ENCODE measurements at places on chromosomes 2 and 18.

- no peak for DNase-seq
Observed at GRCh38 chr18:5452943-5453443, 90.8 kb downstream of the EPB41L3 start.

DNA sequence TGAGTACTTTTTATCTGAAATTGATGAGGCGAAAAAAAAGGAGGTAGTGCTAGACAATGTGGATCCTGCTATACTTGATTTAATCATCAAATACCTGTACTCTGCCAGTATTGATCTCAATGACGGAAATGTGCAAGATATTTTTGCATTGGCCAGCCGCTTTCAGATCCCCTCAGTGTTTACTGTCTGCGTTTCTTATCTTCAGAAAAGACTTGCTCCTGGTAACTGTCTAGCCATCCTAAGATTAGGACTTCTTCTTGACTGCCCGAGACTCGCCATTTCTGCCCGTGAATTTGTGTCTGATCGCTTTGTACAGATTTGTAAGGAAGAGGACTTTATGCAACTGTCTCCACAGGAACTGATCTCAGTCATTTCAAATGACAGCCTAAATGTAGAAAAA is 453 bp downstream of the KLHL41 start:
- no peak for DNase-seq

DNA sequence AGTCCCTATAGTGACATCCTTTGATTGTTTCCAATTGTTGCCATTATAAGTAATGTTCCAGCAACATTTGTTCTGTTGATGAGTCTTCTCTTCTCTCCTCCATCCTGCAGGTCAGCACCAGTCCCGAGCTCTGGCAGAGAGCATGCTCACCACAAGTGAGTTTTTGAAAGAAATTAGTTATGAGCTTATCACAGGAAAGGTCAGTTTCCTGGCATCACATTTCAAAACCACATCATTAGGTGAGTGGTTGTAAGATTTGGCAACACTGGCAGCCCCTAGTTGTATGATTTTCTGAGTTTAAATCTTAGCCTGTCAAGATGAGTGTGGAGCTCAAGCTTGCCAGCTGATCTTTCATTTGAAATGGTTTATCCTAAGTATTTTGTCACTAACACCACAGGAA is 149.6 kb downstream of the ESCO1 start:
- DNase-seq = no peak

DNA sequence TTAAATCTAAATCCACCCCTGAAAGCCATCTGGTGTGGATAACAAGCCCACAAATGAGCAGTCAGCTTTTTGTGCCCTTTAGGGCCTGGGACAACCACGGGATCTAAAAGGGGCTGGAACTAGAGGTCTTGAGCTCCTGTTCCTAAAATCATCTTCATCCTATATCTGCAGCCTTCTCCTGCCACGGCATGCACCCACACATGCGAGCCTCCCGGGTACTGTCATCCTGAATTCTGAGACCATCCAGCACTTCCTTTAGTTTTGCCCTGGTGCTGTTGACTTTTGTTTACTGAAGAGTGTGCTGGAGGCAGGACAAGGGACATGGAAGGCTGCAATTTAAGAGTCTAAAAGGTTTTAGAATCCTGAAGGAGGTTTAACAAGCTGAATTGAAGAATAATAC is 183.2 kb downstream of the FAM210A start:
- DNase-seq = no peak

- no peak for DNase-seq
Observed at GRCh38 chr2:71807581-71808451, 339.8 kb downstream of the CYP26B1 start.

GRCh38 chr18:22494771-22495170 is 77.1 kb upstream of the CTAGE1 start:
- no peak for DNase-seq

DNA sequence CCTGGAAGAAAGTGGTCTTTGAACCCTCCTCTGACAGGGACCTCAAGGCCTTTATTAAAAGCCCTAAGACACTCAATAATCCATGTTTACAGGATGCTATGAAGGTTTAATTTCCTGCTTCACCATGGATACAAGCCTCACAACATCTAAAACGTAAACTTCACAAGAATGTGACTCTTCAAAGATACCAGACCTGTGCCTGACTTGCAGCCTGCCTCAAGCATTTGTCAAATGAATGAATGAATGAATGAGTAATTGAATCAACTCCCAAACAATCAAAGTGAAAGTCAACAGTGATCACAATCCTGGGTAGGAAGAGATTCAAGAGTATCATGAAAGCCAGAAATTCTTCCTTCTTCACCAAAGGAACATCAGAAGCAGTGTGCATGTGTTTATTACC is 30.4 kb downstream of the KLF7 start:
- no peak for DNase-seq

DNA sequence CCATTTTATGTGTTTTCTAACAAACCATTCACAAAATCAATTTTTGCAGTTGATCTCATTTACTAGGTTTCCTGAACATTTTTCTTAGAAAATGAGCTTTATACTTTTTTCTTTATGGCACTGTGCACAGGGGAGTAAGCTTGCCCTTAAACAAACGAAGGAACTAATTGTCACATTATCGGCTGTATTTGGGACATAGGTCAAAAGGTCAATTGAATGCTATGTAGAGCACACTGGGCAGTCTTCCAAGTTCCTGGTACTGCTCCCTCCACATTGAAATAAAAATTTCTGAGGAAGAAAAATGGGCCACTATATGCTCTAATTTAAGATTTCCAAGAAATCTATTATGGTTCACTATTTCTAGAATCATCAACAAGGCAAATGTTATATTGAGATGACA is 93.6 kb upstream of the TMEFF2 start:
- DNase-seq = no peak

DNA sequence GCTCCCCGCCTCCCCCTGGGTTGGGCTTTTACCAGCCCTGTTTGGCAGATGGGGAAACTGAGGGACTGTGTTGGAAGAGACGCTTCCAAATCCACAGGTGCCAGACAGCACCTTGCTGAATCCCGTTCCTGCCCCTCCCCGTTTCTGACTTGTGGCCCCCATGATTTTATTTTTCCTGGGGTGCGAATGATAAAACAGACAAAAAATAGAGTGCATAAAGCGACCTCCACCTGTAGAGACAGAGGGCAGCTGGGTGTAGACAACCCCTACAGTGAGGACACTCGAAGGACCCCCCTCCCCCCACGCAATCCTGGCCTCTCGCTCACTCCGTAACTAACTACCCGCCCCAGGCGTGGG is 2.2 kb upstream of the CTDSP1 start:
- DNase-seq = no peak

- no peak for DNase-seq
Observed at GRCh38 chr2:36413218-36413617, 57.6 kb downstream of the CRIM1 start.

- DNase-seq = no peak
Observed at GRCh38 chr18:63395503-63395902, 26.8 kb downstream of the VPS4B start.

- DNase-seq = no peak
Observed at GRCh38 chr2:26721115-26722032, 28.9 kb downstream of the KCNK3 start.

- DNase-seq = no peak
Observed at GRCh38 chr2:39772086-39772811, 6.8 kb downstream of the THUMPD2 start.

- no peak for DNase-seq
Observed at GRCh38 chr18:44700652-44701051, 20.0 kb downstream of the SETBP1 start.

GRCh38 chr18:48565105-48565504 is 26.3 kb downstream of the CTIF start:
- no peak for DNase-seq

- DNase-seq = no peak
Observed at GRCh38 chr2:83531206-83531826, 927.8 kb downstream of the SUCLG1 start.

DNA sequence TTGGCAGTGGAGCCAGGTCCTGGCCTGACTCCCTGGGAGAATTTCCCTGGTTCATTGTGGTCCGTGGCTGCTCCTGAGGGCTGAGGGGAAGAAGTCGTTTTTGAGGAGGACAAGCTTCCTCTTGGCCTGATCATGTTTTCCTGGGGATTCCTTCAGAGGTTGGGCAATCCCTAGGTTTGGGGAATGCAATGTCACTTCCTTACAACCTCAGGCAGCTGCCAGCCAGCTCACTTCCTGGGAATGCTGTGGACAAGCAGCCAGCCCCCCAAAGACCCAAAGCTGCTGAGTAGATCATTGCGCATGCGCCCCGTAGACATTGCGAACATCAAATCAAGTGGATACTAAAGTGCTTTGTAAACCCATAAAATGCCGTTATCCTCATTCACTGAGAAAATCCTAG is 7.7 kb upstream of the DNMT3A start:
- no peak for DNase-seq

DNA sequence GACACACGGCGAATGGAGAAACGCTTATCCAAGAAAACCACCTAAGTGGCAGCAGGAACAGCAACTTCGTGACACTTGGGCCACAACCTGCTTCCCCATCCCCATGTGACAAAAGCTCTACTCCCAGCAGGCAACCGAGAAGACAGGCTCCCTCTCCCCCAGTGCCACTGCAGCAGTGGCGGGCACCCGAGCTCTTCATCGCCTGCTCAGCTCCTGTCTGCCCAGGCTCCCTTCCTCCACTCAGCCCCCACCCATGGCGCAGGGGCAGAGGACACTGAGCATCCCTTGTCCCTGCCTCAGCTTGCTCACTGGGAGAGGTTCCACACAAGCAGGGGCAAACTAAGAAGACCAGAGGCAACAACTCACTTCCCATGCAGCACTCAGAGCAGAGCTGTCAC is 22.9 kb downstream of the SLC66A2 start:
- no peak for DNase-seq

DNA sequence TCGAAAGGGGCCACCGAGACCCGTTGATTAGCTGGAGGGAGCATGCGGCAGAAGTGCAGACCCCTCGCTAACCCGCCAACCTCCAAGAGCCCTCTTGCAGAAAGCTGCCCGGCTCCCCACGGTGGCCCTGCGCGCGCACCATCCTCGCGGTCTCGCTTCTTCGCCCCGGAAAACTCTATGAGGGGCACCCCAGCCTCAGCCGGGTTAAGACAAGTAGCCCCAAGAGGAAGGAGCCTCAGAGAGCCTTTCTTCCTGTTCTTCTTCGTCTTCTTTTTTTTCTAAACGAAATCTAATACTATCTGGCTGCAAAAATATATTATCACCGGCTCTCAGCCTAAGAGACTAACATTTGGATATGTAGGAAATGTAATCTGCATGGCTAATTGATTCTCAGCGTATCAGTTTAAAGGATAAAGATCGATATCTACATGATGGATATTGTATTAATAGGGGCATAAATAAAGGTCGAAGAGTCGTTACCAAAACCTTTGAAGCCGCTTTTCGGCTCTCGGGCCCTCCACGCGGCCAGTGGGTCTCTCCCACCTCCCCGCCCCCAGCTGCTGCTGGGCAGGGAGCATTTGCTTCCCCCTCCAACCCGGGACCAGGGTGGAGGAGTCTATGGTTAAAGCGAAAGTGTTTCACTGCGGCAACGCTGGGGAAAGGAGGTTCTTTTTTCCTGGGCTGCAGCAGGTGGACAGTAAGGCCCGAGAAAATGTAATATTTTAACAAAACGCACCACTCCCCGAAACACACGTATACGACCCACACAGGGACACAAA is 6.1 kb upstream of the PAX3 start:
- no peak for DNase-seq

DNA sequence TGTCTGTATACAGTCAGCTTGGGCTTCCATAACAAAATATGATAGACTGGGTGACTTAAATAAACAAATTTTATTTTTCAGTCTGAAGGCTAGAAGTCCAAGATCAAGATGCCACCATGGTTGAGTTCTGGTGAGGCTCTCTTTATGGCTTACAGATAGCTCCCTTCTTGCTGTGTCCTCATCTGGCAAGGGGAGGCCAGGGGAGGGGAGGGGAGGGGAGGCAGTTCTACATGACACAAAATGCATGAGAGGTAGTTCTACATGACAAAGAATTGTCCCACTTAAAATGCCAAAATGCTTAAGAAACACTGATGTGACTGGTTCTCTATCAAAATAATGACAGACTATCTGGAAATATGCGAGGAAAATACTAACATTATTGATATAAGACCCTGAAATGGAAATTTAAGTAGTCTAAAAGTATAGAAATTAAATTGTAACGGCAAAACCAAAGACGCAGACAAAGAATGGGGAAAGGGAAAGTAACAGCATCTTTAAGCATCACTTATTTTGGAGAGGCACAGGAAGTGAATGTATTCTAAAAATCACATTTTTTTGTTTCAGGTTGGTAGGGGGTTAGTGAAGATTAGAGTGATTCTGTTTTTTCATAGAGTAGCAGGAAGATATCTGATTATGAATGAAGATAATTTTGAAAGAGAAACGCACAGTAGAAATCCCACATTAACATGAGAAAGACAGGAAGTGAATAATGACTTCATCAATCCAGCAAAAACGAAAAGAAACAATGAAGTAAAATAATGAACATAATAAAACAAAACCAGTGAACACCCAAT is 131.4 kb downstream of the STRN start:
- no peak for DNase-seq

DNA sequence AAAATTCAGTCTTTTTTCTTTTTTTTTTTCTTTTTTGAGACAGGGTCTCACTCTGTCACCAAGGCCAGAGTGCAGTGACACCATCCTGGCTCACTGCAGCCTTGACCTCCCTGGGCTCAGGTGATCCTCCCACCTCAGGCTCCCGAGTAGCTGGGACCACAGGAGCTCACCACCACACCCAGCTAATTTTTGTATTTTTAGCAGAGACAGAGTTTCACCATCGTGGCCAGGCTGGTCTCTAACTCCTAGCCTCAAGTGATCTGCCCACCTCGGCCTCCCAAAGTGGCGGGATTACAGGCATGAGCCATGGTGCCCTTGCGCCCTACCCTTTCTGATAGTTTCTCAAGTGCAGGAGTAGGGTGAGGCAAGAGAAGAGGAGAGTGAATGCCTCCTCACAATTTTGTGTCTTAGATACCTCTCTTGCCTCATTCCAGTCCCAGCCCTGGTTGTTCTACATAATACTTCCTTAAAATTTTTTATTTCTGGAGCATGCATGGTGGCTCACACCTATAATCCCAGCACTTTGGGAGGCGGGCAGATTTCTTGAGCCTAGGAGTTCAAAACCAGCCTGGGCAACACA is 68.2 kb upstream of the CAB39 start:
- DNase-seq = no peak

DNA sequence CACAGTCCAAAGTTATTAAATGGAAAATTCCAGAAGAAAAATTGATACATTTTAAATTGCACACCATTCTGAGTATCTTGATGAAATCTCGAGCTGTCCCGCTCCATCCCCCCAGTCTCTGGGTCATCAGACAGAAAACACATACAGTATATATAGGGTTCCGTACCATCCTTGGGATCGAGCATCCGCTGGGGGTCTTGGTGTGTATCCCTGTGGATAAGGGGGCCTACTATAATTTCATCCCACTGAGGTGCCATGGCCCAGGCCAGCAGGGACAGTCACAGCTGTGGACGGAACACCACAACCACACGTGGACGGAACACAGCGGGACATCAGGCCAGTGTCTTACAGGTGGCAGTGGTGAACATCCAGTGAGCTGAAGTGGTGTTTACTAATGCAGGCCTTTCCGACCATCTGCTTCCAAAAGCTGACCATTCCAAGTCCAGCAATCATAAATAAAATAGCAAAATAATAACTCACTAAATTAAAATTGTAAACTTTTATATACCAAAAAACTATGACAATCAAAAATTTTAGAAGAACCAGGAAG is 14.0 kb downstream of the TWIST2 start:
- no peak for DNase-seq

GRCh38 chr18:65018184-65018583 is 732.6 kb upstream of the CDH7 start:
- no peak for DNase-seq

GRCh38 chr2:86786001-86786536 is 4.6 kb downstream of the CD8A start:
- peak; percentile 71 for DNase-seq

- DNase-seq = no peak
Observed at GRCh38 chr2:133658020-133658903, 90.0 kb upstream of the NCKAP5 start.

Data from stimulated activated CD8-positive, alpha-beta memory T cell treated with anti-CD3 and anti-CD28 coated beads, Interleukin-7, amount 100 ng/mL, for 48 hours (primary cell).